GM04503 (cell line): ENCODE measurements at places on chromosomes 11 and 22.
A peak's percentile ranks its signal among the peaks of the same experiment; 100 is the strongest.

DNA sequence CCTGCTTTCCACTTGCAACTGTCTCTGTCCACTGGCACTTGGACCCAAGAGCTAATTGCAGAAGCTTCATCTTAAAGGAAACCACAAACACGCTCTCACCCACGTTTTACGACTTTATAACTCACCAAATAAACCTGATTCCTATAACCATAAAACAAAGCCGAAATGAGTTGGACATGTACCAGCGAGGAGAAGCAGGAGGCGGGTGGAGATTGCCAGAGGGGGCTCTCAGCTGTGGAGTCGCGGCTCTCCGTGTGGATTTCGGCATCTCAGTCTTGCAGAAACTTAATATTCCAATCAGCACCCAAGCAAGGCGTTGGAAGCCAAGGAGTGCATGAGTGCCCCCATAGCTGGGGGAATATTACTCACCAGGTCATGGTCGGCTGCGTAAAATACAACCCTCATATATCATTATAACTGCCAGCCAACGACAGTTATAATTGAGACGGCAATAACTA is 483.6 kb downstream of the MN1 start:
- peak; percentile 12 for DNase-seq

- no peak for DNase-seq
Observed at GRCh38 chr11:46334211-46334610, 13.1 kb upstream of the DGKZ start.

GRCh38 chr11:109165035-109165434 is 257.0 kb upstream of the C11orf87 start:
- no peak for DNase-seq

DNA sequence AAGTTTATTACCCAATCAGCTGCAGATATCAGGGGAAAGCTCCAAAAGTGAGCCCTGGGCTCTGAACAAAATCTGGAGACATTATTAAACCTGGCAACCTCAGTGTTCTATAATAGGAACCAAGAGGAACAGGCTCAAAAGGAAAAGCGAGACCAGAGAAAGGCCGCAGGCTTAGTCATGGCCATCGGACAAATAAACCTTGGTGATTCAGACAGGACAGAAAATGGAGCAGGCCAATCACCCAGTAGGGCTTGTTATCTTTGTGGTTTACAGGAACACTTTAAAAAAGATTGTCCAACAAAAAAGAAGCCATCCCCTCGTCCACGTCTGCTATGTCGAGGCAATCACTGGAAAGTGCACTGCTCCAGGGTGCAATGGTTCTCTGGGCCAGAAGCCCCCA is 7.7 kb upstream of the PANX1 start:
- no peak for DNase-seq

DNA sequence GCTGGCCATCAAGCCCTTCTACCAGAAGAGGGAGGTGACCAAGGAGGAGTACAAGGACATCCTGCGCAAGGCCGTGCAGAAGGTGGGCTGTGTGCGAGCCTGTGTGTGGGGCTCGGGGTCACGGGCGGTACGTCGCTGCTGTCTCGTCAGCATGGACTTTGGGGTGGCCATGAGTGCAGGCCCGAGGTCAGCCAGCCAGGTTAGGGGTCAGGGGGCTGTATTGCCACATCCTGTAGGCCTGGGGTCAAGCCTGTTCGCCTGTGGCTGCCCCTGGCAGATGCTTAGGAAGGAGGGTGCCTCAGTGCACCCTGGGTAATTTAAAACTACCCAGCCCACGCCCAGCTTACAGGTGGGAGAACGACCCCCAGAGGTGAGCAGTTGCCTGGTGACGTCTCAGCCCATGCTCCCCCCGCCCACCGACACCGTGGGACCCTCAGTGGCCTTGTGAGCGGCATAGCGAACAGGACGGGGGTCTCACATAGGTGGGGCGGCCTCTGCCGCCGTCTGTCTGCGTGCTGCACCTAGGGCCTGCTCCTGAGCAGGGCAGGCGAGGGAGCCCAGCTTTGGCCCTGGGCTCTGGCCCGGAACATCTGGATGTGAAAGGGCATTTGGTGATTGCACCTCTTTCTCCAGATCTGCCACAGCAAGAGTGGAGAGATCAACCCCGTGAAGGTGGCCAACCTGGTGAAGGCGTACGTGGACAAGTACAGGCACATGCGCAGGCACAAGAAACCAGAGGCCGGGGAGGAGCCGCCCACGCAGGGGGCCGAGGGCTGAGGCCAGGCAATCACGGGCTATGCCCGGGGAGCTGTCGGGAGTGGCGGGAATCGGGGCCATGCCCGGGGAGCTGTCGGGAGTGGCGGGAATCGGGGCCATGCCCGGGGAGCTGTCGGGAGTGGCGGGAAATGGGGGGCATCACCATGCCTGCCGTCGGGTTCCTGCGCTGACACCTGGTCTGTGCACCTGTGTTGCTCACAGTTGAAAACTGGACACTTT is 4.5 kb downstream of the IRF7 start:
- no peak for DNase-seq

GRCh38 chr11:101342307-101342706 is 212.7 kb upstream of the PGR start:
- no peak for DNase-seq

DNA sequence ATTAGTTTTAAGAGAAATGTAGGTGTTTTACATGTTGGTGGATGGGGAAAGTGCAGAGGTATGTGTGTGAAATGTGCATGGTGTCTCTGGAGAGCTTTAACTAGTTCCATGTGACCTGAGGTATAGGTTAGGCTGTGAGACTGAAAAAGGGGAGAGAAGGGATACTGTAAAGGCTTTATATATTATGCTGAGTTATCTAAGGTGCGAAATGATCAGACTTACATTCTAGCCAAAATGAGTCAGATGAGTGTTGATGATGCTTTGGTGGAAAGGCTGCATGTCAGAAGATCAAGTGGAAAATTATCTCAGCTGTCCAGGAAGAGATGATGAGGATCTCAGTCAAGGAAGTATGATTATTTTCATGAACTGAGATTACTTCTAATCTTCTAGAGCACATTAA is 15.8 kb downstream of the ACAT1 start:
- DNase-seq = no peak

DNA sequence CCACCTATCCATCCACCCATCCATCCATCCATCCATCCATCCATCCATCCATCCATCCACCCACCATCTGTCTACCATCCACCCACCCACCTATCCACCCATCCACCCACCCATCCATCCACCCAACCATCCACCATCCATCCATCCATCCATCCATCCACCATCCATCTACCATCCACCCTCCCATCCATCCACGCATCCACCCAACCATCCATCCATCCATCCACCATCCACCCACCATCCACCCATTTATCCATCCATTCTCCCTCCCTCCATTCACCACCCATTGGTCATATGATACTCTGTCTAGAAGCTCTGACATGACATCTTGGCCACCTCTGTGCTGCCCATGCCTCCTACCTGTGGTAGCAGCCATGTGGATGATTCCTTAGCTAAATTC is 31.7 kb downstream of the MUC2 start:
- no peak for DNase-seq

GRCh38 chr11:19355601-19356000 is 114.9 kb upstream of the E2F8 start:
- DNase-seq = no peak

GRCh38 chr11:113895367-113896155 is 9.0 kb upstream of the HTR3B start:
- no peak for DNase-seq

GRCh38 chr22:36332623-36333332 is 55.0 kb downstream of the MYH9 start:
- no peak for DNase-seq

- no peak for DNase-seq
Observed at GRCh38 chr11:18849406-18849805, 57.8 kb upstream of the PTPN5 start.

DNA sequence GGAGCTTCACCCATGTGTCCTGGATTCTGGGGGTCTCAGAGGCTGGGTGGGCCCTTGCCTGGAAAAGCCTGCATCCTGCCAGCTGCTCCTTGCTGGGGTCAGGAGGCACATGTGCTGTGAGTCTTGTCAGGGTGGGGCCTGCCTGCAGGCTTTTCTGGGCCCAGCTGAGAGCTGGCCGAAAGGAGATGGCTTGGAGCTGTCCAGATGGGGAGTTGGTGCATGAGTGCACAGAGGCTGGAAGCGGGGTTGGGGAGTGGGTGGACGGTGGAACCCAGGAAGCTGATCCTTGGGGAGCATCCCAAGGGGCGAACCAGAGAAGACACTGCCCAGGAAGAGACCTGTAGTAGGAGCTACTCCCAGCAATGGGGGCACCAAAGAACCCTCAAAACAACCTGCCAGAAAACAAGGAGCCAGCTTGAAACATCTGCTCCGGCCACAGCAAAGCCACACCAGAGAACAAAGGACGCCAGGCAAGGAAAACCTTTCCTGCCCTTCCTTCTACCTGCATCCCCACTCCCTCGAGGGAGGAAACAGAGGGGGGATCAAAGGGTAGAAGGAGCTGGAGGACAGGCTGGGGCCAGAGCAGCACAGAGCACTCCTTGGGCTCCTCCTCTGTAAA is 8.2 kb upstream of the KCTD17 start:
- no peak for DNase-seq

DNA sequence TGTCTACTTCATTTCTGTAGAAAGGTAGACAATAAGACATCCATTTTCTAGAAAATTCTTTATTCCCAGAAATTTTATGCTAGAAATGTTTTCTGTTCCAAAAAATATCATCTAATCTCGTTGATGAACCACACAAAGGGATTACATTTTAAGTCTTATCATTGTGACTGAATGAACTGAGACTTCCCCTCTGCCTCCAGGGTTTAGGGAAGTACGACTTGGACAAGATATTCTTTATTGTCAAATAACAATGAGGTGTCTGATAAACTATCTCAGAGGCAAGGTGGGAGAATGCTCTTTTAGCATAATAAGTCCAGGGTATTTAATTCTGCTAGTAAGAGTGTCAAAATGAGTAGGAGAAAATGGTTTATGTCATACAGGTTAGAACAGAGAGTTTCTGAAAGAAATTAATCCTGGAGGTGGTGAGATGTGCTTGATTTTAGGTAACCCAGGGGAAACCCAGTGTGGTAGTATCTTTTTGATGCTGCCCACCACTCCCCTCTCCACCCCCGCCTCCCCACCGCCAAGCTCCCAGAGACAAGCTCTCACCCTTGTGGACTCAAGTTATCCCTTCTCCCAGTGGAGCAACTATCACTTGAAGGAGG is 100.6 kb downstream of the CD44 start:
- no peak for DNase-seq

GRCh38 chr22:17237038-17237668 is 17.9 kb upstream of the ADA2 start:
- no peak for DNase-seq

- DNase-seq = no peak
Observed at GRCh38 chr11:66366844-66367477, 4.6 kb downstream of the SLC29A2 start.

- DNase-seq = peak; percentile 97
Observed at GRCh38 chr11:128714881-128715280, 21.0 kb downstream of the FLI1 start.

DNA sequence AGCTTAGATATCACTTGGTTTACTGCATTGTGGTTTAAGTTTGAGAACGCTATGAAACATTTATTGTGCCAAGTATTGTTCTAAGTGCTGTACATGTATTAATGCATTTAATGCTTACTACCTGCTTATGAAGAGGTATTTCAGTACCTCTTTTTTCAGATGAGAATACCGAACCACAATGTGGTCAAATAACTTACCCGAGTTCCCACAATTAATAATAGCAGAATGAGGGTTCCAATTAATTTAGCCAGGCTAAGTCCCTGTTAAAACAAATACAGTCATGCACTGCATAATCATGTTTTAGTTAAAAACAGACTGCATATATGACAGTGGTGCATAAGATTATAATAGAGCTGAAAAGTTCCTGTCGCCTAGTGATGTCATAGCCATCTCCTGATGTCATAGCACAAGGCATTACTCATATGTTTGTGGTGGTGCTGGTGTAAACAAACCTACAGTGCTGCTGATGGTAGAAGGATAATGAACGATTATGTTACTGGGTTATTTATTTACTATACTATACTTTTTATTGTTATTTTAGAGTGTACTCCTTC is 4.3 kb downstream of the ZC3H12C start:
- DNase-seq = no peak
